ENCODE measurements at places on chromosomes 5 and 9.
A peak's percentile ranks its signal among the peaks of the same experiment; 100 is the strongest.

- DNase-seq: no peak
These were observed 760 bp downstream of the ALDH1B1 start for GRCh38 chr9:38393128-38393796.

GRCh38 chr5:172923539-172923938, 35.7 kb upstream of the RPL26L1 start:
- DNase-seq: no peak

- no peak for DNase-seq
These were observed 1.6 kb downstream of the BASP1 start for GRCh38 chr5:17219006-17219422.

DNA sequence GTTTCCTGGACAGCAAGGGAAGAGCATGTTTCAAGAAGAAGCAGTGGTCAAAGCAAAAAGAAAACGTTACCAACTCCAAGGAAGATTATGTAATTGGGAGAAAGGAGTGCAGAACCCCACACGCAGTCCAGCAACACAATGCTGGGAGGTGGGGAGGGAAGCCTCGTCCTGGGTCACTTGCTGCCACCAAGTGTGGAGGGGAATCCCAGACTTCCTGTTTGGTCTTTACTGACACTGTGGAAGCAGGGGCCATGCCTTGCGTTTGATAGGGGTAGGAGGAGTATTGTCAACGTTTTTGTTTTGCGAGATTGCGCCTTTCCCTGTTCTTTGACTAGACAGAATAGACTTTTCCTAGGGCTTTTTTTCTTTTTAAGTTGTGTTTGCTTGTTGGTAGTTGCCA, 421.0 kb downstream of the KDM4C start:
- no peak for DNase-seq

DNA sequence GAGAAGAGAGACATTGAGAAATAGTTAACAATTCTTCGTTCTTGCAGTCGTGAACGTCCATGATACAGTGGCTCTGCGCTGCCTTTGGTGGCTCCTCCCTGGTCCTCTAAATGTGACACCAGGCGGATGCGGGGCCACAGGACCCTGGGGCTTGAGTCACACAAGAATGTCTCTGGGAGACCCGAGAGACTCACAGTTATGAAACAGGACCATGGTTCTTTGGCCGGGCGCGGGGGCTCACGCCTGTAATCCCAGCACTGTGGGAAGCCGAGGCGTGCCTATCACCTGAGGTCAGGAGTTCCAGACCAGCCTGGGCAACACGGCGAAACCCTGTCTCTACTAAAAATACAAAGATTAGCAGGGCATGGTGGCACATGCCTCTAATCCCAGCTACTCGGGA, 767 bp upstream of the ZDHHC11 start:
- no peak for DNase-seq

DNA sequence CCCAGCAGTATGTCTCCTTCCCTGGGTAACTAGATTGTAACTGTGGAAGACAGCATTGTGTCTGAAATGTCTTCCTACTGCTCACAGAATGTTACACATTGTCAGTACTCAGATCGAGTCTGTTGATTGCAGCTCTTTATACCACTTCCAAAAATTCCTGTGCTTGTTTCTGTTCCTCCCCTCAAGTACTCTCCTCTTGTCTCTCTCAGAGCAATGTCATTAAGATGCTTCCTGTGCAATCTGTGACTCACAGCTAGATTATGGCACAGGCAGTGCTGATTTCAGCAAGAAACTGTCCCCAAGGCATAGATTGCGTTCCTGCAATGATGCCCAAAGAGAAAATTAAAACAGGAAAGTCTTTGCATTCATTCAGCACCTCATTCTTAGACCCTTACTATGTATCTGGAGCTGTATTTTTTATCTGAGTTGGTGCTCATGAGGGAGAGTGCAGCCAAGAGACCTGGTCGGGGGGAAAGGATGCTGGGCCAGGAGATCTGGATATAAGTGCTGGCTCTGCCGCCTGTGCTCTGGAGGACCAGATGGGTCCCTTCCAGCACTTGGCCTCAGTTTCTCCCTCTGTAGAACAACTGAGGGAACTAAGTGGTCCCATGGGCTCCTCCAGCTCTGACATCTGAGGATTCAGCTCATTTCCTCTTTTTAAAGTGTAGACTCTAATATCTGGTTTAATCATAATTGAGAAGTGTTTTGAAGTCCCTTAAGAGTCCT, 40.8 kb upstream of the GNPDA1 start:
- no peak for DNase-seq

DNA sequence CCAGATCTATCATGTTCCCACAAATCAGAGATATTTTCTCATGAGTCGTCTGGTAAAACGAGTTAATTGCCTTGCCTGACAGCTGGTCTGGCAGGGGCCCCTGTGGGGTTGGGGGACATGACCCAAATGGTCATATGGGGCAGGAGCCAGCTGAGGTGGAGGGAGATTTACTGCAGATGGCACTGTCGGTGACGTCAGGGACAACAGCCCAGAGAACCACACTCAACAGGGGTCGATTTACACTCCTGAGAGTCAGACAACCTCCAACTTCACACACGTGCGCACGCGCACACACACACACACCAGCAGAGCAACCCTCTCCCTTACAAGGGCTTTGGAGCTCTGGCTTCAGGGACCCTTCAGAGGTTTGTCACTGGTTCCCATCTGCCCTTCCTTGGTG, 23.4 kb upstream of the GABRP start:
- DNase-seq: no peak

- peak; percentile 67 for DNase-seq
These were observed 62.8 kb downstream of the SHOC1 start for GRCh38 chr9:111731928-111732327.

GRCh38 chr5:151202381-151203139, 21.3 kb downstream of the CCDC69 start:
- peak; percentile 80 for DNase-seq

GRCh38 chr5:76145945-76146344, 62.8 kb downstream of the SV2C start:
- DNase-seq: no peak

GRCh38 chr5:134590992-134591659, 41.5 kb downstream of the SAR1B start:
- no peak for DNase-seq

GRCh38 chr5:152378730-152379129, 26.3 kb downstream of the NMUR2 start:
- no peak for DNase-seq

- DNase-seq: no peak
These were observed 187.1 kb upstream of the SPEF2 start for GRCh38 chr5:35430381-35431162.

DNA sequence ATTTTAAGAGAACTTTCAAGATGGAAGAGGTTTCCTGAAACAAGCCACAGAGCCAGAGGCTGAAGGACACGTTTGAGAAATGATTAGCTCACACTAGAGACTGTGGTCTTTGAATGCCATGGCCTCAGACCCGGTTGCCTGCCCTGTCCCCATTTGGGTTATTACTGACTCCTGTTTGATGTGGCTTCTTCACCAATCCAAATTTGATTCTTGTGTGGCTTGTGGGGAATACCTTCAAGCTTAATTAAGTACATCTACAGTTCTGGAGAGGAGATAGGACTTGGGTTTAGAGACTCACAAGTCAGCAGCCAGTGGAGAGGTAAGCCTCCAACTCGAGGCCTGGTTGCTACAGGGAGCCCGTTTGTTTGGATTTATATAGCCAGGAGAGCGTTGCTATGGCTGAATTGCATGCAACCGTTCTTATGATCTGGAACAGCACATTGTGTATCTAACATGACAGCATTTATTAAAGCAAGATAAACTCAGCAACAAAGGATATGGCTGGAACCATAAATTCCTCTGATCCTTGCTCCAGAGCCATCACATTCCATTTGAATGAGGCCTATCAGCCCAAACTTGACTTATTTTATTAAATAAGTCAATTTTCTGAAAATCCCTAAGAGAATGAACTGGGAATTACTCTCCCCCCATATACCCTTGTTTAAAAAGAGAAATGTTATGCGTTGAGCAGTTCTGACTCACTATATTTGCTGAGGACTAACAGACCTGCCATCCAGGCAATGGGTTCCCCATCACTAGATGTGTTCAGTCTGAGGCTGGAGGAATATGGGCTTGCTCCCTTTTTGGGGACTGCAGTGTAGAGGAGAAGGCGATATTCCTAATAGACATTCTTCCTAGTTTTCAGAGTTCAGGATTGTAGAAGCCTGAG, 88.4 kb upstream of the TNFSF8 start:
- DNase-seq: peak; percentile 85

GRCh38 chr9:37911271-37911681, 7.3 kb upstream of the SLC25A51 start:
- no peak for DNase-seq

DNA sequence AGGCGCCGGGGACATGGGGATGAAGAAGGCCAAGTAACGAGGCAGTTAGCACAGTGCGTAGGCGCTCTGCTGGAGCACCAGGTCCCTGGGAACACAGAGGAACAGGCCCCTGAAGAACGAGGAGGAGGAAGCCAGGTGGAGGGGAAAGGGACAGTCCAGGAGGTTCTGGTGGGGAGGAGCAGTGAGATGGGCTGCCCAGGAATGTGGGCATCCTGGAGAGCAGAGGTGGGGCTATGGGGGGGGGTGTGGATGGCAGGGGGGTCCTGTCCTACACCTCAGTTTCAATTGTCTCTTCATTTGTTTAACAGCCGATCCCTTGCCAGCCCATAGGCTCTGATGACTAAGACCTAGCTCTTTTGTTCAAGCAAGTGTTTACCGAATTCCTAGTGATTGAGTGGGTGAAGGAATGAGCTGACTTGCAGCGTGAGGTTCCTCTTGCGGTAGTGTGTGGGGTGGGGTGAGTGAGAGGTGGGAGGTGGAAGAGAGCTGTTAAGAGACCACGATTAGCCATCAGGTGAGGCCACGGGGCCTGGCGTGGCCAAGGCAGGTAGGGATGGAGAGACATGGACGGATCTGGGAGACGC, 8.4 kb upstream of the PHYHD1 start:
- peak; percentile 83 for DNase-seq

All from NCI-H226 (cell line).